Epithelial cell of prostate (primary cell): ENCODE measurements at places on chromosomes 7 and 10.

GRCh38 chr10:114631090-114631665 is 26.9 kb downstream of the ABLIM1 start:
- DNase-seq = no peak

DNA sequence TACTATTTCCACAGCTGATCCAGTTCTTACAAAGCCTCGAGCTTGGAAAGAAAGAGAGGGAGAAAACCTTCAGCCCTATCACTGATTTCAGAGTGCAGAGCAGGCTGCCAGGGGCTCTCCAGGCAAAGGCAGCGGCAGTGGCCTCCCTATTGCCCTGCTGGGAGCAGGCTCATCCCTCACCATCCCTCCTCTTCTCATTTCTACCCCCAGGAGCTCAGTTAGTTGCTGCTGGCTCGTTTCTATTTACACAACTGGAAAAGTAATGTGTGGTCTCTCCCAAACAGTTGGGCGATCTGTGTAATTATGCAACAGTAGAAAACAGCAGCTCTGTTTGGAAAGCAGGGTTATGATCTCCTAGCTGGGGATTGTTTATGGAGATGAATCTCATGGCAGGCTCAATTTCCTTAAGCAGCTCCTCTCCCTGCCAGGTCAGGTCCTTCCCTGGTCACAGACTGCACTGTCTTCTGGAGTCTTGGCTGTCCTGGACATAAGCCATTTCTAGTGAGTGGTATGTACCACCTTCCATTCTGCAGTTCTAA is 28.7 kb upstream of the TNS3 start:
- no peak for DNase-seq

- DNase-seq = peak; percentile 78
Observed at GRCh38 chr10:30583778-30584415, 45.7 kb downstream of the LYZL2 start.

DNA sequence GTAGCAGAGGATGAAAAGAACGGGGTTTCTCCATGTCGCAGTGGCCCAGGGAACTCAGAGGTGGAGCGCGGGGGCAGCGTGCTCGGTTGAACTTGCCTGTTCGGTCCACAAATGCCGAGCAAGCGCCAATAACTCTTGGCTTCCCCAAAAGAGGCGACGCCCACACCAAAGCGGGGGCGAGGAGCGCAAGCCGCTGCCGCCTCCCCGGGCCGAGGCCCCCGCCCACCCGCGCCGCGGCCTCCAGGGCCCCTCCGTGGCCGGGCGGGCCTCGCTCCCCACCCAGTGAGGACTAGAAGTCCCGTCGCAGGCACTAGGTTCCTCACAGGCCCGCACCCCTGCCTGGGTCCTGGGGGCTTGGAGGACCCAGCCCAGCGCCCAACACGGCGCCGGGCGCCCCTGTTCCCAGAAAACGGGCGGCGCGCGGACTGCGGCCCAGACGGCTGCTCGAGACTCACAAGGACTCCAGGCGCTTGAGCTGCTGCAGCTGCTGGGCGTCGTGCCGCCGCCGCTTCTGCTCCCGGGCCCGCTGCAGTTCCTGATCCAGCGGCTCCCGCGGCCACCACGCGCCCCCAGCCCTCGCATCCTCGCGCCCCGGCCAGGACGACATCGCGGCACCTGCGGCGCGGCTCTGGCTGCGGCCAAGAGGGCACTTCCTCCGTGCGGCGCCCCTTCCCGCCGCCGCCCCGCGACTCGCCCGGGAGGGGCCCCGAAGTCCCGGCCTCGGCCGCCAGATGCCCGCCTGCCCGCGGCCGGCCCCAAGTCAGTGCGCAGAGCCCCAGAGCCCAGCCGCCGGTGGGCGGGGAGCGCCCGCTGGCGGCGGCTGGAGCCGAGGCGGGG is 14.6 kb upstream of the FKBP9 start:
- DNase-seq = no peak

GRCh38 chr7:151433721-151434400 is 6.1 kb downstream of the CRYGN start:
- no peak for DNase-seq

GRCh38 chr10:111856631-111857030 is 326.9 kb downstream of the GPAM start:
- no peak for DNase-seq

DNA sequence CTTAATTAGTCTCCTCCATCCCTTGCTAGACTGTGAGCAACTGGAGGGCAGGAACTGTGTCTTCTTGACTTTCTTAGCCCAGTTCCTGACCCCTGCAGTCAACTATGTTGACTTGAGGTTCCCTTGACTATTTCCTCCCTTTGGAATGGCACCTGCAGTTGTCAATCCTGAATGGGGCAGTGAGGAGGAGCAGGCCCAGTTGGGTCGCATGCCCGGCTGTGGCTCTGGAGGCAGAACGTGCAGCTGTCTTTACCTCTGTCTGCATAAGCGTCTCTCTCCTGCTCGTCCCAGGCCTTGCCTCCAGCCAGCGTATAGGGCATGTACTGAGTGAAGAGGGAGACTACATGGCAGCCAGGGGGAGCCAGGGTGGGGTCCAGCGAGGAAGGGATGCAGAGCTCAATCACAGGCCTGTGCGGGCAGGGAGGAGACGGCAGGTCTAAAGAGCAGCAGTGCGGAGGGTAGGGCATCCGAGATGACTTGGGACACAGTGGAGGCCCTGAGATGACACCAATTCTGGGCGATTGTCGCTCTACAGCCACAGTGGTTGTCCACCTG is 26.8 kb downstream of the PYROXD2 start:
- DNase-seq = no peak

GRCh38 chr10:69220041-69220451 is at the start of gene HKDC1:
TSS of gene HKDC1 (plus strand) at chr10:69220332. CDS start at chr10:69220436, 104 bp downstream.
- DNase-seq = no peak

DNA sequence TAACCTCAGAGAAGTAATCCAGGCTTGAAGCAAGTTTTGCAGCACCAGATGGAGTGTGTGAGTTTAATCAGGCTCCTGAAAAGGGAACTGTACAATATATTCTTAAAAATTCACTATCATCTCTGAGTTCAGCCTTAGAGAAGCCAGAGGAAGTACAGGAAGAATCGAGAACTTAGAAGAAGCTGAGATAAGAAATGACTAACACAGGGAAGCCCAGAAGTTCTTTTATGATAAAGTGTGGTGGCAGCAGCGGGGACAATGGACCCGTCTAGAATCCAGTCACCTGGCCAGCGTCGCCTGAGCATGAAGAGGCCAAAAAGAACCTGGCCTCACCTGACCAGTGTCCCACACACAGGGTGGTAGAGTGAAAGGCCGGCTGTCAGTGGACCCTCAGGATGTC is 161.0 kb downstream of the USP6NL start:
- DNase-seq = no peak

- no peak for DNase-seq
Observed at GRCh38 chr7:65960351-65961074, 21.5 kb downstream of the GUSB start.

DNA sequence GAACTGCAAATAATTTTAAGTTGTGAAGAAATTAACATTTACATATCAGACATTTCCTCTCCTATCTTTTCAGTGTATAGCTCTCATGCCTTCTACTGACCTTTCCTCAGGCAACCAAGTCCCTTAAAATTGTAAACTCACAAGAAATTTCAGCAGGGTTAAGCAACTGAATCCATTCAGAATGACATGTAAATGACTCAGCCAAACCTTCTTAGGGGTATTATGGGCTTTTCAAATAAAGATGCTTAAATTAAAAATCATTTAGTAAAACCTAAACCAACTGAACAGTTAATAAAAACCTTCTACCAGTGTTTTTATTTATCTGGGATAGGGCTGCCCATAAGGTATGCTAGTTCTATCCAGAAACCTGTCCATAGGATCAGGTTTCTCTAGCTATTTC is 20.7 kb downstream of the WAPL start:
- DNase-seq = no peak

DNA sequence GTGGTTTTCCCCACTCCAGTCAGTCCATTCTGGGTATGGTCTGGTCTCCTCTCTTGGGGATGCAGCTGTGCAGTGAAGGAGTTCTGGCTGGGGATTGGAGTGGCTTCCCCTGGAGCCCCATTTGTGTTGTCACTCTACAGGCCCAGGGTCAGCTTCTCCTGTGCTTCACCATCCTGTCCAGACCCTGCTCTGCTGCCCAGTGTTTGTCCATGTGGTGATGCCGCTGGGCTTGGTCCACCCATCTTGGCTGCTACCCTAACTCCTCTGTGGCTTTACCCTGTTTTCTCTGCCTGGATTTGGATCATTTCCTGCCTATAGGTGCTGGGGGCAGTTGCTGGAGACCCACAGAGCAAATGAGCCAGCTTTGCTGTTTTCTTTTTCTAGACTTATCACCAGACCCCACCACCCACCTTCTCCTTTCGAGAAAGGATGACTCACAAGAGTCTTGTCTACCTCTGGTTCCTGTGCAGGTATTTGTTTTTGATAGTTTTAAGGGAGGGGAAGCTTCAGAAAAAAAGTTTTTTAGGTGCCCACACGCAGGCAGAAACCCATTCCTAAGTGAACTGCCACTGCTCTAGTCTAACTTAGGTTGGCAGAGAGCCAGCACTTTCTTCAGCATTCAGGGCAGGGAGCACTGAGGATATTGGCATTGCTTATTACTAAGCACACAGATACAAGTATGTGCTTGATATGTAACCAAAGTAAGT is 8.5 kb downstream of the ZDHHC16 start:
- DNase-seq = no peak
